AG09309 (cell line): ENCODE measurements at places on chromosomes 3 and 15.

- peak; percentile 7 for DNase-seq
These were observed 72.2 kb downstream of the LEKR1 start for GRCh38 chr3:156898296-156898880.

GRCh38 chr15:57345584-57345983 is 30.7 kb upstream of the CGNL1 start:
- no peak for DNase-seq

DNA sequence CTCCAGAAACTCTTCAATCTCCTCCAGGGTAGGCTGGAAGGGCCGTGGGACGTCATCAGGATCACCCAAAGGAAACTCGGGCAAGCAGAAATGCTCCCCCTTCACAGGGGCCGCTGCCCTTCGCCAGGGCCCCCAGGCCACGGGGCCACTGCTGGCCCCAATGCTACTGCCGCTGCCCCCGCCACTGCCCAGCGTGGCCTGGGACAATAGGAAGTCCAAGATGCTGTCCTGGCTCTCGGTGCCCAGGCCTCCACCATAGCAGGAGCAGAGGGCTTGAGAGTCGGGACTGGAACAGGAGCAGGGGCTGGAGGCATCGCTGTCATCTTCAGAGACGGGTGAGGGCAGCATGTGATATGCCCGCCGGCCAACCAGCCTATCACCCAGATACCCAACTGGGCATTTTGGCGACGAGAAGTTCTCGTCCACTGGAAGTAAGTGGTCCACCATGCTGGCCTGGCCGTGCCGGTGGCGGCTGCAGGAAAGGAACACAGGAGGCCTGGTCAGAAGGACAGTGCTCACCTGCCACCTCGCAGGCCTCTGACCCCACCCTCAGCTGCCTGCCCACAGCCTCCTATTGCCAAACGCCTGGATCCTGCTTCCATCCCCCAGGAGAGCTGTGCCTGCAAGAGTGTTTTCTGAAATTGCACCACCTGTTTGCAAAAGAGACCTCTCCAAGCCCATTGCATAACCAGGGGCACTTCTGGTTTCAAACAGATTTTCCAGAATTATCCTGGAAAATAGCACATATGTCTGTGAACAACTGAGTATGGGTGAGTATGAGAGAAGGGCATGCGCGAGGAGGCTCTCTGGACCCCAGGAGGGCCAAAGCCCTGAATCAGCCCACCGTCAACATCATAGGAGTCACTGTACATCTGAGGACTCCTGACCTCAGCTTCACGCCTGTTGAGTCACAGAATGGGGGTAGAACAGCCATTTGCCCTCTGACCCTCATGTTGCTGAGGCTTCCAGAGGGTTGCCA is 4.4 kb downstream of the KLF15 start:
- no peak for DNase-seq

DNA sequence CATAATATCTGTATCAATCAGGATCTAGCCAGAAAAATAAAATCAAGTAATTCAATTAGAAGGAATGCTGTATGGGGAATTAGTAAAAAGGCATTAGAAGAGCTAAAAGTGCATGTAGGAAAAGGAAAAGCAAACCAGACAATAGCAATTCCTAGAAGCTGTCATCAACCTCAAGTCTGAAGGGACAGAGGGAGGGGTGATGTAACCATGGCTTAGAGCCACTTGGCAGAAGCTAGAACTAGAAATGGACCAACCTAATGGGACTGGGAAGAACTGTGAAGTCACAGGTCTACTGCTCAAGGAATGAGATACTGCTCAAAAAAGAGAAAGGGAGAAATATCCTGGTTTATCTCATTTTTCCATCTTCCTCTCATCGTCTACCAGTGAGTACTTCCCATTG is 590.7 kb upstream of the SGO1 start:
- no peak for DNase-seq

GRCh38 chr3:65052101-65052500 is 364.3 kb upstream of the ADAMTS9 start:
- DNase-seq: no peak

DNA sequence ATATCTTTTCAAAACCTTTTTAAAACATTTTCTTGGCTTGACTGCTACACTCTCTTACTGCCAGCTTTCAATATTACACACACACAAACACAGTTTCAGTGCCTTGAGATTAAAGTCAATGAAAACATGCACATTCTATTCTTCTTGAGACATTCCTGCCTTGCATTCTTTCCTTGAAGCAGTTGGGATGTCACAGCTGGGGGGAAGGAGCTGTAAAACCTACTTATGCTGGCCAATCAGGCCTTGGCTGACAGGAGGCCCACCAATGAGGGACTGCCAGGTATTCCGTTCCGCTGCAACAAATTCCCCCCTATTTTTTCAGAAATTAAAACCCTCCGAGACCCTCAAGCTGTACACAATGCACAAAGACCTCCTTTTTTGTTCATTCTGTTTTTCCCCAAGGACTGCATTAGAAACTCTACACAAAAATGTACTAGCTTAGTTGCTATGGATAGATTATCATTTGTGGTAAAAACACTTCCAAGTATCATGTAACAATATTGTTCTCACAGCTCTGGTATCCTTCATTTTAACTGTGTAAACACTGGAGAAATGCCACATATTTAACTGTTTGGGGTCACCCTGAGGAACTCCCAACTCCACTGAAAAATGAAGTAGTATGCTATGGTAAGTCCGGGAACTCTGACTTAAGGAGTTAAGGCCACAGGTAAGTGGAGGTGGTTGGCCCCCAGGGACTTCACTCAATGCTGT is 18.5 kb downstream of the FSTL1 start:
- DNase-seq: no peak

DNA sequence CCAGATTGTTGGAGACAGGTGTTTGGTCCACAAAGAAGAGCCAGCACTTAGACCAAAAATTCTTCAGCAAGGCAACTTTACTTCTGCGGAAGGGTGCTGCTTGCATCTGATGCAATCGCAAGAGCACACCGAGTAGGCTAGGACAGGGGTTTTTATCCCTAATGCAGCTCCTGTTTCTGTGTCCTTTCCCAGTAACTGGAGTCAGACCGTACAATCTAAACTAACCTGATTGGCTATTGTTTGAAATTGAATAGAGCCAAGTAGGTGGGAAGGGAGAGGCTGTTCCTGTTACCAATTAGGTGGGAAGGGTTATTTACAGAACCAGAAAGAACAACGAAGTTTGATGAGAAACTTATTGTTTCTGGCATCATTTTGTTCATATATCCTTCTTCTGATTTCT is 77.6 kb downstream of the CHCHD4 start:
- no peak for DNase-seq

DNA sequence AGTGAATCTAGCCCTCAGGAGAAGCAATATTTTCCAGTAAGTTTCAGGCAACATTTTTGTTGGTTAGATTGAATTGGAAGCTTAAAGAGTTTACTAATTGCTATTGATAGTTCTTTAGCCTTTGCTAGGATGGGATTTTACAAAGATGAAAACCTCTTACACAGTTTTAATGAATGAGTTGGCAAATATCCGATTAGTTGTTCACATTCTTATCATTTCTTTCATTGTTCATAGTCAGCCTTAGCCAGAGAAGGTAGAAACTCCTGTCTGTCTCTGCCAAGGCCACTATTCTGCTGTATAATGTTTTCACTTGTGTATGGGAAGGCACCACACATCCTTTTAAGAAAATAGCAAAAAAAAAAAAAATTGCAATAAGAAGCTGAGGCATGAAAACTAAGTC is 222.0 kb upstream of the MANF start:
- DNase-seq: no peak

- no peak for DNase-seq
These were observed 59.7 kb downstream of the ATP2B2 start for GRCh38 chr3:10445561-10446175.

DNA sequence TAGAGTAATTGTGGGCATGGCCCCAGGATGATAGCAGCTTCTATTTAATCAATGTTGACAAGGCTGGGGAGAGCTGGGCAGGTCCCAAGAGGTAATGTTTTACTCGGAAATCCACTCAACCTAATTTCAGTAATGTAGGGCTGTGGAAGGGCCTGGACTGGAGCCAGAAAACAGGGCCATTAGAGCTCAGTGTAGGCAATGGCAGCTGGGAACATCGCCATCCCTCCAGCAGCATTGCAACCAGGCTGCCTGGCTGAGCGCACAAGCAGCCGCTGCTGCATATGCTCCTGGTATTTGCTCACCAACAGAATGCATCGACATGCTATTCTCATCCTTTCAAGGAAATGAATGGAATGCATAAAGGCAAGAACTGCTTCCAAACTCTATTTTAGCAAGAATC is 90.0 kb downstream of the GAP43 start:
- DNase-seq: no peak

DNA sequence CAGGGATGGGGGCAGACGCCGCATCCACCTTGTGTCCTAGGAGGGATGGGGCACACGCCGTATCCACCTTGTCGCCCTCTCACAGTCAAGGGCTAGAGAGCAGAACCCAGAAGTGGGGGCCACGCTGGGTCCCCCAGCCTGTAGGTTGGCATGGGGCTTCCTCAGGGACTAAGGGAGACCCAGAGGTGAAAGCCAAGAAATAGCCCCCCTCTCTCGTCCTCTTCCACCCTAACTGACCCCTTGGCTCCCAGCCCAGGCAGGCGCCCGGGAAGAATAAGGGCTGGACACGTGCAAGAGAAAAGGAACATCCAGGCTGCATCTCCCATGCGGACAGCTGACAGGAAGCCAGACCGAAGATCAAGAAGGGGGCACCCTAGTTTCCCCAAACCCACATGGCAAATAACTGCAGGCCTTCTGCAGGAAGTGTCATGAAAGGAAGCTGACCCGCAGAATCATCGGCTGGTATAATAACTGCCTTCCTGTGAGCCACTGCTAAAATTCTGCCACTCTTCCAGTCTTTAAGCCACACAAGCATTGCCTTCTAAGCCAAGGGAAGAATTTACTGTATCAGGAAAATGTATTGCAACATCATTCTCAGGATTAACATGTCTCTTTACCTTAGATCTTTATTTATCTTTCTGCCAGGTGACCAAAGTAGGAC is 38.5 kb upstream of the TFRC start:
- no peak for DNase-seq

DNA sequence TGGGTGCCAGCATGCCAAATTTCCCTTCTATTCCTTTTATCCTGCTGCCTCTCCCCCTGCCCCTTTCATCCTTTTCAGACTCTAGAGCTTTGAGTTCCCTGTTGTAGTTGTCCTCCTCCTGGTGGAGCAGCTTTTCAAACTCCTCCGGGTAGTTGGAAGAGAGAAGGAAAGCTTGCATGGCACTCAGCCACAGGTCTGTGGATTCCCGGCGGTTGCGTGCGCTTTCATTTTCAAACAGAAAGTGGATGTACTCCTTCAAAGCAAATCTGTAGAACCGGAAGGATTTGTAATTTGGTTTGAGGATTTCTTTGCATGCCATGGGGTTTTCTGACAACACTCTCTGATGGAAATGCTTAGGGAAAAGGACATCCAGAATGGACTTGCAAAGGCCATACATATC is 68.1 kb upstream of the DCLK3 start:
- DNase-seq: no peak

DNA sequence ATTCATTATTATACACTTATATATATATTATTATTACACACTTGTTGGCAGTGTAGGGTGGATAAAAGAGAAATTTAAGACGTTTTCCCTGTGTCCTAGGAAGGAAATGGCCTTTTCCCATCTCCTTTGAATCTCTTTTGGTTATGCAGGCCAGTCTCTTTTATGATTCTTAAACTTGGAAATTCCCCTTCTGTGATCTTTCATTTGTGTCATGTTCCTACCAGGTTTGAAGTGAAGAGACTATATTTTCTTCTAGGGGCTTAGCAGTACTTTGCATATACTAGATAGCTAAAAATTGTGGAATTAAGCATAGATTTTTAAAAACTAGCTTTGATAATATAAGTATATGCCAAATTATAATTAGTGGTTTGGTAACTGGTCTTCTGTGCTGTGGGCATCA is 58.5 kb downstream of the BBX start:
- DNase-seq: no peak

GRCh38 chr3:86382556-86382955 is 608.4 kb downstream of the VGLL3 start:
- no peak for DNase-seq

GRCh38 chr3:55709411-55710012 is 222.4 kb upstream of the WNT5A start:
- DNase-seq: no peak

DNA sequence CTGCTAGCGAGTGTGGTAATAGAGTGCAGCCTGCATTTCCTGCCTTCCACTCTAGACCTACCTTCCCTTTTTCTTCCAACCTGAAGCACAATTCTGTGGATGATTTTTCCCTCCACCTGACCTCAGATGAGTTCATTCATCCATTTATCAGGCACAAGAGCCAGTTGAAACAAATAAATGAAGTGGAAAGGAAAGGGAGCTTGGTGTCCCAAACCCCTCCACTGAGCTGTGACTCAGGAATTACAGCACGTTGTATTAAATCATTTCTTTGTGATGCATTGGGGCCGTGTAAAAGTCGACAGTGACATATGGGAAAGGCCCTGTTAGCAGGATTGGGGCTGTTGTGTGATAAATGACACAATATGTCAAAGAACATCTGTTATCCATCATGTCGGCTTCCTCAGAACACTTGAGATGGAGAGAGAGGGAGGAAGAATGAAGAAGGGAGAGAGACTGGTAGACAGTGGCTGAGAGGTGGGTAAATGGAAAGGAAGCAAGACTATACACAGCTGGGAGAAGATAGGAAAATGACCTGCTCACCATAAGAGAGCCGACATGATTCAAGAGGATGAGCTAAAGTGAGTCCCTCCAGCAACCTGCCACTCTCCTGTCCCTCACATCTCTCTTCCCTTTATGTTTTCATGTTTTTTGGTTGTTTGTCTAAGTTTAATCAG is 366.0 kb downstream of the AGBL1 start:
- no peak for DNase-seq

- no peak for DNase-seq
These were observed 42.9 kb upstream of the RPL32 start for GRCh38 chr3:12884186-12884680.

- DNase-seq: no peak
These were observed 84.9 kb upstream of the TBL1XR1 start for GRCh38 chr3:177282119-177282655.

DNA sequence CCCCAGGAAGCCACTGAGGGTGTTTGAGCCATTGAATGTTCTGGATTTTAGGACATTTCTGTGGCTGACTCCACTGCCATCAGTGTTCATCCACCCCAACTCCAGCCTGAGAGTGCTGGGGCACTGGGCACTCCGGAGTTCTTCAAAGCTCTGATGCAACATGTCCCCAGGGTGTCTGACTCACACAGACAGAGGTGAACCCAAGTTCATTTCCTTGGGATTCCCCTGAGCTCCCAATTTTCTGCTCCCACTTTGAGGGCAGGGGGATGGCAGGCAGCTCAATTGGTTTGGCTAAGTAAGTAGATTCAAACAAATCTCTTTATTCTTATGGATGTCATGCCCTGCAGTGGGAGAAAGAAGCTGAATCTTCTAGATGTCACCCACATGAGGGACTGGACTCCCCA is 2.2 kb downstream of the STRA6 start:
- DNase-seq: no peak

- DNase-seq: no peak
These were observed 125.3 kb upstream of the CHRNA7 start for GRCh38 chr15:31905054-31905453.

DNA sequence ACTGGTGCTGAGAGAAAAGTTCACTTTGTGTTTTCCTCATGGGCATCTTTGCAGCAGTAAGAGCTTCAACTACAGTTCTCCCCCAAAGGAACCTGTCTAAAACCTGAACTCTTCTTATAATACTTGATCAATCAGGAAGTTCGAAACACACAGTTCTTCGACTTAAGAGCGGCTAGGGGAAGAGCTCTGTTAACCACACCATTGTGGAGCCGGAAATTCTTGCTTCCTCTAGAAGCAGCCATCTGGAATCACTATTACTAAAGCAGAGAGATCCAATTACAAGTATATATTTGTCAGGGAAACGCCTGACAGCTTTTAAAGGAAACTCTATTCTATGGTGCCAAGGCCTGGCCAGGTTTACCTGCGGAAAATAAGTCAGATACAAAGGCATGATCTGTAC is 337.3 kb upstream of the CBLB start:
- no peak for DNase-seq
